Trophoblast cell (in vitro differentiated cells and primary cell): ENCODE measurements at places on chromosomes 4 and X.

- H3K27ac ChIP-seq: no peak overlapping the region
- H3K4me3 ChIP-seq: no peak overlapping the region
- peaks cover 4% of the 10 kb centered on the region for H3K4me1 ChIP-seq
- peak; percentile 79 for DNase-seq
These were observed 144.6 kb upstream of the KIT start for GRCh38 chr4:54513204-54513603.

GRCh38 chr4:169810325-169811323 lies 52.9 kb upstream of the HPF1 start:
- DNase-seq: peak; percentile 92
- no peaks in the 10 kb centered on the region for H3K36me3 ChIP-seq
- no peaks in the 10 kb centered on the region for H3K27me3 ChIP-seq
- no peak overlapping the region for H3K27ac ChIP-seq
- no peak overlapping the region for H3K4me3 ChIP-seq

- H3K27ac ChIP-seq: no peak overlapping the region
- no peak for DNase-seq
- no peaks in the 10 kb centered on the region for H3K4me1 ChIP-seq
- no peak overlapping the region for H3K4me3 ChIP-seq
These were observed 63.4 kb downstream of the GRXCR1 start for GRCh38 chr4:42955746-42956505.

GRCh38 chr4:128751354-128751753 lies 58.1 kb upstream of the JADE1 start:
- H3K27ac ChIP-seq: no peak overlapping the region
- no peaks in the 10 kb centered on the region for H3K27me3 ChIP-seq
- peaks cover 3% of the 10 kb centered on the region for H3K4me1 ChIP-seq
- DNase-seq: peak; percentile 80
- no peaks in the 10 kb centered on the region for H3K36me3 ChIP-seq
- H3K4me3 ChIP-seq: no peak overlapping the region

DNA sequence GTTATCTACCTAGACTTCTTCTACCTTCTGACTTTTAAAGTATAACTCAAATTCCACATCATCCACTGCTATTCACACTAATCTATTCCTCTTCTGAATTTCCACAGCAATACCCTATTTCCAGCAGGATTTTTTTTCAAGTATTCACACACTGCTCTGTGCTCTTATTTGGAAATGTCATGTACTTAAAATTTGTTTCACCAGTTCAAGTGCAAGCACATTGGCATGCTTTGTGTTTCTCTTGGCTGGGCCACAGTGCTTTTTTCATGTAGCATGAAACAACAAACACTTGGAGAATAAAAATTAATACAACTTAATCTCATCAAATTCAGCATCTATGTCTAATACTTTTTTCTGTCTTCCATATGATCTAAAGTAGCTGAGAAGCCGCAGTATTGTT lies 161.8 kb upstream of the PCDH18 start:
- H3K36me3 ChIP-seq: no peaks in the 10 kb centered on the region
- H3K4me1 ChIP-seq: no peaks in the 10 kb centered on the region
- no peak for DNase-seq
- H3K27me3 ChIP-seq: no peaks in the 10 kb centered on the region

DNA sequence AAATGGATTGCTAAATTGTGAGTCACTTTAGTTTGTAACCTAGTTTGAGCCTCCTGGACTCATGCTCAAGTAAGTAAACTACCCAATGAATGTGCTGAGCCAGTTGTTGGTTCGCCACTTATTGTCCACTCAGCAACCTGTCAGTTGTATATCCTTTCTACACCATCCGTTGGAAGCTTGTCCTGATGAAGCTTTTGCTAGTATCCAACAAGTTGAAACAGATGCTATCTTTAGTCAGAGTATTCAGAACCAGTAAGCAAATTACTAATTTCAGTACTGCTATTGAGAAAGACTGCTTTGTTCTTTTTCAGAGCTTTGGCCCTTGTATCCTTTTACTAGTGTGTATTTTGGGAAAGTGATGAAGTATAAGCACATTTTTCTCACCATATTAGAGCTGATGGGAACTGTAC lies 4.3 kb upstream of the NAA15 start:
- no peak for DNase-seq
- H3K4me3 ChIP-seq: no peak overlapping the region

DNA sequence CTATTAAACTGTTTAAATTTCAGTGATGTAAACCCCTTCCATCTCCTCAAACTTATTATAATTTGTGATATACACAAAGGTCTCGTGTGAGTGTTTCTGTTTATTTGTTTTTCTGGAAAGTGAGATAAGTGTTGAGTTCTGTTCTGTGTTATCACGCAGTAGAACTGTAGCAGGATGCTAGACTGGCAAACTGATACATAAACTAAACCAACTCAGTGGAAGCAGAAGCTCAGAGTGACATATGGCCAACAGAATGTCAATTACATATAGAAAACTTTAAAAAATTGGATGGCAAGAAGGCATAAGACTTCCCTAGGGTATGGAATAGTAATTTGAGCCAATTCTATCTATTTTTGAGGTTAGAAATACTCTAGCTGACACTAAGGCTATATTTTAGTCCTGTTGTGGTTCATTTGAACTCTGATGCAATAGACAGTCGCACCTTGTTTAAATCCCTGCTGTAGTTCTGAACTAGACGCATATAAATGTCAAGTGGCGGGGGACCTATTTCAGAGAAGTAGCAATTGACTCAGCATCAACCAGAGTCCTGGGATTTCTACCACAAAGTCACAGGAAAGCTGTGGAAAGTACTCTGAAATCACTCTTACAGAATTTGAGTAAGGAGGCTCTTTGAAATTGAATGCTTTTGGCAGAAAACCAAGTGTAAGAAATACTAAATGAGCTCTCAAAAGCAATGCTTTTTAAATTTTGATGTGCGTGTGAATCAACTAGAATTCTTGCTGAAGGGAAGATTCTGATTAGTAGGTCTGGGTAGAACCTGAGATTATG lies 294.4 kb downstream of the INPP4B start:
- no peaks in the 10 kb centered on the region for H3K27me3 ChIP-seq
- H3K36me3 ChIP-seq: no peaks in the 10 kb centered on the region
- no peak overlapping the region for H3K27ac ChIP-seq

DNA sequence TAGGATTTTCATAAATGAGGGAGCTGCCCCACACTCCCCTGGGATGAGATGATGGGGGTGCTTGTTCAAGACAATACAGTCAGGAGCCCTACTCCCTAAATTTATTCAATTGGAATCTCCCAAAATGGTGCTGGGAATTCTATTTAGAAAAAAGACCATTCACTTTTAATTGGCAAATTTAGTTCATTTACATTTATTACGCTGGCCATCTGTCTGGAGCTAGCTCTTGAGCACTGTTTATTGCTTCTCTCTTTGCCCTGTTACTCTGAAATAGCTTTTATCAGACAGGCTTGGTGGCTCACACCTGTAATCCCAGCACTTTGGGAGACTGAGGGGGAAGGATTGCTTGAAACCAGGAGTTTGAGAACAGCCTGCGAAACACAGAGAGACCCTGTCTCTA lies 2.0 kb upstream of the ARSD start:
- H3K36me3 ChIP-seq: no peaks in the 10 kb centered on the region
- no peak overlapping the region for H3K27ac ChIP-seq
- H3K4me3 ChIP-seq: no peak overlapping the region
- H3K4me1 ChIP-seq: no peaks in the 10 kb centered on the region

- H3K27me3 ChIP-seq: no peaks in the 10 kb centered on the region
- DNase-seq: peak; percentile 78
- peaks cover 30% of the 10 kb centered on the region for H3K36me3 ChIP-seq
- no peak overlapping the region for H3K4me3 ChIP-seq
These were observed 8.7 kb upstream of the TADA2B start for GRCh38 chr4:7034262-7035081.

GRCh38 chr4:38455092-38455862 lies 208.7 kb upstream of the KLF3 start:
- no peaks in the 10 kb centered on the region for H3K27me3 ChIP-seq
- DNase-seq: peak; percentile 65
- no peak overlapping the region for H3K27ac ChIP-seq
- H3K4me3 ChIP-seq: no peak overlapping the region
- no peaks in the 10 kb centered on the region for H3K4me1 ChIP-seq

- peaks cover 11% of the 10 kb centered on the region for H3K36me3 ChIP-seq
- no peak overlapping the region for H3K4me3 ChIP-seq
- H3K27ac ChIP-seq: no peak overlapping the region
- peaks cover 2% of the 10 kb centered on the region for H3K4me1 ChIP-seq
- no peak for DNase-seq
These were observed 87.0 kb downstream of the FAM193A start for GRCh38 chr4:2623442-2623841.

- no peak overlapping the region for H3K4me3 ChIP-seq
- H3K36me3 ChIP-seq: no peaks in the 10 kb centered on the region
- no peaks in the 10 kb centered on the region for H3K4me1 ChIP-seq
- no peaks in the 10 kb centered on the region for H3K27me3 ChIP-seq
- no peak overlapping the region for H3K27ac ChIP-seq
These were observed 152.1 kb upstream of the HPGD start for GRCh38 chr4:174674305-174674840.

DNA sequence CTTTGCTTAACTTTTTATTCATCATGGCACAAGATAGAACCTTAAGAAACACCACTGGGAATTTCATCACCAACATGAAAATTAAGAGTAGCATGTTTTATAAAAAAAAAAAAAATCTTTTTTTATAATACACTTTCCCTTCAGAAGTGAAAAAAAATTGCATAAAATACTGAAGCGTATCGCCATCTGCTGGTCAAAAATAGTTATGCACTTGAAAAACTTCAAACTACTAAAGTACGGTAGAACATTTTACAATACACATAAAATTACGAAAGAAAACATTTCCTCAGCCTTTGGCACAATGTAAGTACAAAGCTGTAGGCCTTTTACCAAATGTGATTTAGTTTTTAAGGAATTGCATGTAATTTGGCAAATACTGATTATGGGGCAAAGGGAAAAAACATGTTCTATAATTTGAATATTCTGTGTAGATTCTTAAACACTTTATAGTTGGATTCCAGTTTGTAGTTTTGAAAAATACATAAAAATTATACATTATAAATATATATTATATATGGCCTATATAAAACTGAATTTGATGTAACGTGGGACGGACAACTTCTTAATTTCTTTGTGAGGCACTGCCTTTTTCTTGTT lies 26.5 kb downstream of the HCCS start:
- H3K4me1 ChIP-seq: no peaks in the 10 kb centered on the region
- H3K27me3 ChIP-seq: no peaks in the 10 kb centered on the region
- no peaks in the 10 kb centered on the region for H3K36me3 ChIP-seq
- no peak overlapping the region for H3K4me3 ChIP-seq
- no peak overlapping the region for H3K27ac ChIP-seq

DNA sequence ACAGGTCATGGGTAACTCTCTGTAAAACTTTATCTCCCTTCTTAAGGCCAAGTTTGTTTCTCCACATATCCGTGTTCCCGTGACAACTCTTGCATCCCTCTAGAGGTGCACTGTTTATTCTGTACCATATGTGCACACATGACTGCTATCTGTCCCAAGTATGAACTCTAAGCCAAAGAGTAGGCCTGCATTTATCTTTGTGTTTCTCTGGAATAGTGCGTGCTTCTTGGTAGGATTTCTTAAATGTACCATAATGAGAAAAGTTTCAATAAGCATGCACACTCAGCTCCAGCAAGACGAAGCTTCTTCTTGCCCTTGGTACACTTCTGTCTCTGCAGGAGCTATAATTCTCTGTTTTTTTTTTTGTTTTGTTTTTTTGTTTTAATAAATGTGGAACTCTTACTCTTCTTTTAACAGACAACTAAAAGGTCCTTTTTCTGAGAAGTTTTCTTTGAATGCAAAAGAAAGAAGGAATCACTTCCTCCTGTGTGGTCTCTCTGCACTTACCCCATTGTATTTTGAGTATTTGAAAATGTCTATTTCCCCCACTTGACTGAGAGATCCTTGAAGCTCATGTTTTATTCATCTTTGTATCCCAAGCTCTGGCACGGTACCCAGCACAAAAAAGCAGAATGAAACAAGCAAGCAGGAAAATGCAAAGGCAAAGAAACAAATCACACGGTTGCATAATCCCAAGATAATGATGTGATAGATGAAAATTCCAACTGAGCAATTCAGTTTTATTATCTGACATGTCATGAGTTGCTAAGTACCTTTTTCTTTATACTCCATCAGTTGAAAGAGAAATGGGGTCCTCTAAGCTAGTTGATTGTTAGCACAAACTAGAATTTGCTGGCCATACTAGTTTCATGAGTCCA lies 521.9 kb upstream of the BOD1L1 start:
- no peaks in the 10 kb centered on the region for H3K4me1 ChIP-seq
- H3K27me3 ChIP-seq: no peaks in the 10 kb centered on the region
- no peak overlapping the region for H3K27ac ChIP-seq
- H3K4me3 ChIP-seq: no peak overlapping the region

DNA sequence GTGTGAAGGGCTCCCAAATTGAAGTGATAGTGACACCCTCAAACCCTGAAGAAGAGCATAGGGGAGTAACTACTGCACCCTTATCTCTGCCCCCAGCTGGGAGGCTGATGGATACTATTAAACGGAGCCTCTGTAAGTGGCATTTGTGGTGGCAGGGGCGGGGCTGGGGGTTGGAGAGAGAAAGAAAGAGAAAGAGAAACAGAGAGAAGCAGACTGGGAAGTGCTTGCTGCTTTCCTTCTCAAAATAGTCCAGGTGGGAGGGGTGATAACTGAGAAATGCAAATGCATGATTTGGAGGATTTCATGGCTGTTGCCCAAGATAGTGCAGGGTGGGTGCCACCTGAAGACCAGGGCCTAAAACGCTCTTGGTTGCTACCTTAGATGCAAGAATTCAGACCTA lies 253.5 kb upstream of the GATB start:
- no peak for DNase-seq
- no peak overlapping the region for H3K4me3 ChIP-seq
- no peak overlapping the region for H3K27ac ChIP-seq
- no peaks in the 10 kb centered on the region for H3K36me3 ChIP-seq
- no peaks in the 10 kb centered on the region for H3K27me3 ChIP-seq

DNA sequence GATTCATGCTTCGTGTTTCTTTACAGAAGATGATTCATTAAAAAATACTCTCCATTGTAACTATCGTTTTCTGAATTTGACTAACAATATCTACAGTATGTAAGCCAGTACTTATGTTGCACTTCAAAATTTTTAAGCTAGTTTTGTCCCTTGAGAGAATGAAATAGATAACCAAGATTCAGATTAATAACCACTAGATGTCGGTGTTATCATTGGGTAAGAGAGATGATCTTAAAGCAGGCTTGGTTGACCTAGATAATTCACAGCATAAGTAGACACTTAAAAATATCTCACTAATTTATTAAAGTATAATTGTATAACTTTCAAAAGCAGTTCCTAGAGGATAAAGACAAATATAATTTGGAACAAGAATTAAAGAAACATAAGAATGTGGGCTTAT lies 430.9 kb downstream of the C4orf33 start:
- H3K36me3 ChIP-seq: no peaks in the 10 kb centered on the region
- no peaks in the 10 kb centered on the region for H3K4me1 ChIP-seq
- no peak for DNase-seq
- no peaks in the 10 kb centered on the region for H3K27me3 ChIP-seq

DNA sequence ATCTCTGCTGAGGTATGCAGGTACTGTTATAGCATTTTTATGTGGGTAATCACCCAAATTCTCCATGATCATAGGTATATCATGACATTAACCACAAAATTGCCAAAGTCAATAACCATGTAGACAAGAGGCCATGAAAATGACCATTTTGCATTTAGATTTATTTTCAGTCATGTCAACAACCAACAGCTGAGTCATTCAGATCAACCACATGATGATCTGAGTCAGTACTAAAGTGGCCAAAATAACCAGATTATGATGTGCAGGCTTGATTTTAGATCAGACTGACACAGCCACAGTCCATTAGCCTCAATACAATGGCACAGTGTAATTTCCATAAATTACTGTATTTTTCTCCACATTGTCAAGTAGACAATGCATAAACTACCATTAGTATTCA lies 240.5 kb downstream of the GRIA3 start:
- no peaks in the 10 kb centered on the region for H3K27me3 ChIP-seq
- no peaks in the 10 kb centered on the region for H3K4me1 ChIP-seq
- no peaks in the 10 kb centered on the region for H3K36me3 ChIP-seq
- peak; percentile 23 for DNase-seq
- no peak overlapping the region for H3K4me3 ChIP-seq
- no peak overlapping the region for H3K27ac ChIP-seq
